Activated naive CD4-positive, alpha-beta T cell treated with anti-CD3 and anti-CD28 coated beads, Interleukin-2, amount 10 ng/mL, durations not matched to agents 5 hours and 36 hours (primary cell): ENCODE measurements at places on chromosomes 5 and 9. TPM values are rescaled to one million over a fixed set of nuclear protein-coding genes. Genes with fewer than 3 reads are reported as not detected.

Gene SPINK13
- not detected for total RNA-seq

Gene PCDHGA5
- not detected for total RNA-seq

Gene TMEM215
- not detected for total RNA-seq

Gene NR2F1
- not detected for total RNA-seq

Gene ARHGEF28
- total RNA-seq = not detected

Gene F2RL2
- not detected for total RNA-seq

Gene PCSK5
- total RNA-seq = 4.7 TPM

Gene CATSPER3
- 0.67 TPM for total RNA-seq

Gene PDE6A
- not detected for total RNA-seq

Gene UGT3A1
- total RNA-seq = not detected

Gene QRFP
- not detected for total RNA-seq

Gene PCDHGA12
- total RNA-seq = not detected

Gene SPINK14
- total RNA-seq = not detected

Gene C6
- total RNA-seq = not detected

Gene ELOVL7
- total RNA-seq = 0.20 TPM

Gene HTR1A
- not detected for total RNA-seq

Gene AUH
- total RNA-seq = 15.3 TPM

Gene RALGPS1
- total RNA-seq = 3.1 TPM

Gene C5orf58
- total RNA-seq = not detected

Gene TMOD1
- total RNA-seq = 0.48 TPM

Gene AFAP1L1
- 0.05 TPM for total RNA-seq

Gene PCDHGB5
- total RNA-seq = not detected

Gene GFI1B
- not detected for total RNA-seq
